Activated naive CD8-positive, alpha-beta T cell treated with anti-CD3 and anti-CD28 coated beads for 36 hours (primary cell): ENCODE measurements at places on chromosomes 4 and X. TPM values are rescaled to one million over a fixed set of nuclear protein-coding genes. Genes with fewer than 3 reads are reported as not detected.

DNA sequence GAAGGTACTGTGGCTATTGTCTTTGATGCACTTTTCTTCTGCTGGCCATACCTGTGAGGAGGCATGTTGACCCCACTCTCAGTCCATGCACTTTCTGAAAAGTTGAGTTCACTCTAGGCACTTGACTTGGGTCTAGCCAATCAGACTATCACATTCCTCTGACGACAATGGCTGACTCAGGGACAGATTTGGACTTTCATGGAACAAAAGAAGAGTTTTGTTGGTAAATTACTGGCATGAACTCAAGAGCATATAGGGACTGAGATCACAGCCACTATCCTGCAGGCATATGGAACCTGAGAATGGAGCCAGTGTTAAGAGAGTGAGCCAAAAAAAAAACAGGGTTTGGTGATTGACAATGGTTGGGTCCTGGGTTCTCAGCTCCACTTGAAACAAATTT, 24.6 kb upstream of the CXCL6 start:
- H3K4me3 ChIP-seq = no peak overlapping the region
- H3K4me1 ChIP-seq = no peaks in the 10 kb centered on the region
- H3K36me3 ChIP-seq = no peaks in the 10 kb centered on the region

DNA sequence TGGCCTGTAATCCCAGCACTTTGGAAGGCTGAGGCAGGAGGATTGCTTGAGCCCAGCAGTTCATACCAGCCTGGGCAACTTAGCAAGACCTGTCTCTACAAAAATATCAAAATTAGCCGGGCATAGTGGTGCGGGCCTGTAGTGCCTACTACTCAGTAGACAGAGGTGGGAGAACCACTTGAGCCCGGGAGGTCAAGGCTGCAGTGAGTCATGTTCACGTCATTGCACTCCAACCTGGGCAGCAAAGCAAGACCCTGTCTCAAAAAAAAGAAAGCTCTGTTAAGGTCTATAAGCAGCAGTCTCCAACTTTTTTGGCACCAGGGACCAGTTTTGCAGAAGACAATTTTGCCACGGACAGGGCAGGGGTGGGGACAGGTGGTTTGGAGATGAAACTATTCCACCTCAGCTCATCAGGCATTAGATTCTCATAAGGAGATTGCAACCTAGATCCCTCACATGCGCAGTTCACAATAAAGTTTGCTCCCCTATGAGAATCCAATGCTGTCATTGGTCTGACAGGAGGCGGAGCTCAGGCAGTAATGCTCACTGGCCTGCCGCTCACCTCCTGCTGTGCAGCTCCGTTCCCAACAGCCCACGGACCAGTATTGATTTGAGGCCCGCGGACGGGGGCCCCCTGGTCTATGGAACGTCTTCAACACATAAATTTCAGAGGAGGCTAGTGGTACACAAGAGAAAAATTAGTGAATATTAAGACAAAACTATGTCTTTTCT, 67.9 kb downstream of the KLHL8 start:
- no peak overlapping the region for H3K27ac ChIP-seq
- no peak overlapping the region for H3K4me3 ChIP-seq
- DNase-seq = no peak
- no peaks in the 10 kb centered on the region for H3K4me1 ChIP-seq
- H3K36me3 ChIP-seq = no peaks in the 10 kb centered on the region
- no peaks in the 10 kb centered on the region for H3K27me3 ChIP-seq

GRCh38 chrX:31397119-31397518, 325.3 kb upstream of the FTHL17 start:
- no peaks in the 10 kb centered on the region for H3K27me3 ChIP-seq
- no peak overlapping the region for H3K27ac ChIP-seq
- DNase-seq = no peak
- no peak overlapping the region for H3K4me3 ChIP-seq
- H3K36me3 ChIP-seq = no peaks in the 10 kb centered on the region

- H3K27me3 ChIP-seq = peaks cover 21% of the 10 kb centered on the region
- no peaks in the 10 kb centered on the region for H3K36me3 ChIP-seq
- H3K4me1 ChIP-seq = no peaks in the 10 kb centered on the region
Measured at GRCh38 chr4:53601251-53601764, 10.0 kb upstream of the LNX1 start.

DNA sequence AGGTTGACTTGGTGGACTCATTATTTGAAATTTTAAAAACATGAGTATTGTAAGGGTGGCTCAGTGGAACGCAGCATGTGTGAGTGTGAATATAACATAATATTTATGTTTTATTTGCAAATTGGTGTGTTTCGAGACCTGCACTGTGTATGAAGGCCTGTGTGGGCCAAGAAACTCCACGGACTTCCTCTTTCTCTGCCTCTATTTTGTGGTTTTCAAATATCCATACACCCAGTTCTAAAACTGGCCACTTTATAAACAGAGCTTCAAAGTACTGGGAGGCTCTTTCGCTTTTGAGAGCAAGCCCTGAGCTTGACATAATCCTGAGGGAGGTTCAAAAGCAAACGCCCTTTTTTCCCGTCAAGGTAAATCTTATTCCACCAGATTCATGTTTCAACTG, 187.7 kb downstream of the GPAT3 start:
- no peaks in the 10 kb centered on the region for H3K36me3 ChIP-seq
- H3K27ac ChIP-seq = no peak overlapping the region
- no peak overlapping the region for H3K4me3 ChIP-seq
- H3K27me3 ChIP-seq = peaks cover 33% of the 10 kb centered on the region

DNA sequence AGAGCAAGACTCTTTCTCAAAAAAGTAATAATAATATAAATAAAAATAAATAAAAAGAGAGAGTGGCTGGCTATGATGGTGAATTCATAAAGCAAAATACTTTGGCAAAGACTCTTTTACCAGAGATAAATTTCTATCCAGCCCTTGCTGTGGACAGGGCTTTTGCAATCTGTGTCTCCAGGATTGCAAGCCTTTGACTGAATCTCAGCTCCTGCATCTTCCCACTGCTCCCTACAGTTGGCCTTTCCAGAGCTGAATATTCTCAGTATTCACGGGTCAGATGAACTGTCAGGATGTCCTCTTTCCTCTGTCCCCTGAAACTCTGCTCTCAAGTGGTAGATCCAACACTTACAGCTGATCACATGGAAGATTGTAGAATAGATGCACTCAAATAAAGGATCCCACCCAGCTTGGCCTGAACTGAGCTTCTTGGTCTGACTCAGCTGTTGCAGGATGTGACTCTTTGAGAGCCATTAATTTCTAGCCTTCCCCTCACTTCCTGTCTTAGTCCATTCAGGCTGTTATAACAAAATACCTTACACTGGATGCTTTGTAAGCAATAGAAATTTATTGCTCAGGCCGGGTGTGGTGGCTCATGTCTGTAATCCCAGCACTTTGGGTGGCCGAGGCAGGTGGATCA, 123.4 kb upstream of the GUCY1A1 start:
- H3K4me1 ChIP-seq = no peaks in the 10 kb centered on the region
- H3K36me3 ChIP-seq = no peaks in the 10 kb centered on the region
- DNase-seq = no peak
- H3K27me3 ChIP-seq = peaks cover 4% of the 10 kb centered on the region

DNA sequence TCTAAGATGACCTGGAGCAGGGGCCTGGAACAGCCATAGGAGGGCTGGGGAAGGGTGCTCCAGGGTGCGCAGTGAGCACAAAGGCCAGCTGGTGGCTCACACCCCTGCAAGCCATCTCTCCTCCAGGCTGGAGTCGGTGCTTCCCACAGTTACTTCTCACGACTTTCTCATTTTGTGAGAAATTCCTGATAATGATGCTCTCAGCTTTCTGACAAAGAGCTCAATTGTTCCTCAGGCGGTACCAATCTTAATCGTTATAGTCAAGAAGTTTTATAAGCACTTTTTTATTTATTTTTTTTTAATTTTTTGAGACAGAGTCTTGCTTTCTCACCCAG, 11.7 kb upstream of the WFS1 start:
- H3K4me3 ChIP-seq = no peak overlapping the region
- no peak overlapping the region for H3K27ac ChIP-seq
- peaks cover 6% of the 10 kb centered on the region for H3K4me1 ChIP-seq
- DNase-seq = no peak
- H3K36me3 ChIP-seq = no peaks in the 10 kb centered on the region
- H3K27me3 ChIP-seq = peaks cover 39% of the 10 kb centered on the region

Gene CLDN22
- not detected for total RNA-seq

Gene JAKMIP1
- total RNA-seq = 1.6 TPM

Gene BBS12
- total RNA-seq = 0.72 TPM
